ENCODE measurements at places on chromosomes 12 and 14.

GRCh38 chr12:5797661-5798060 lies 147.4 kb downstream of the ANO2 start:
- DNase-seq: no peak

GRCh38 chr12:80707830-80708258 lies 410 bp downstream of the MYF6 start:
- no peak for DNase-seq

GRCh38 chr12:21699851-21700250 lies 42.2 kb upstream of the LDHB start:
- DNase-seq: no peak

GRCh38 chr14:101962503-101962874 lies 1.9 kb upstream of the DYNC1H1 start:
- peak; percentile 27 for DNase-seq

DNA sequence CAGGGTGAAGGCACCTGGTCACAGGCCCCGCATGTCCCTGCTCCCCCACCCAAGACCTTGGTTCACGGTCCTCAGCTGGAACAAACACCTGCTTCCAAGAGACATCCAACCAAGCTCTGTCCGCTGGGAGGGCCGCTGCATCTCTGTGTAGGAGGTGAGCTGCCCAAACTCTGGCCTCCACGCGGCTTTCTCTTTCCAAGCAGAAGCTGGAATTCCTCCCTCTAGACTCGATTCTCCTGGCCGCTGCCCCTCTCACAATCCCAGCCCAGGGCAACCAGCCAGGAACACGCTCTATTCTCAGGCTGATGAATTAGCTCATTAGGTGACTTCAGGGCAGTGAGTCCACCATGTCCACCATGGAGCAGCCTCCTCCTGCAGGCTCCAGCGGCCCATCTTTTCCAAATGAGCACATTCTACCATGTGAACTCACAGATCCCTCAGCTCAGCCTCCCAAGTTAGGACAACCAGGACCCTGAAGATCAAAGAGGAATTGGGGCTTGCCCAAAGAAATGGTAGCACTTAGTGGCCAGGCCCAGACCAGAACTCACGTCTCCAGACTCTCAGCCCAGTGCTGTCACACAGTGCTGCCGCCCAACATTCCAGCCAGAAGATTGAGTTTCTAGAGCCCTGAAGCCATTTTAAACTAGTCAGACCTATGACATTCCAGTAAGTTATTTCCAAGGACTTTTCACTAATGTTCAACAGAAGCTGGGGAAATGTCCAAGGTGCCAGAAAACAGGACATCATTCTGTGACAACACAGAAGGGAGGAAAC lies 146.6 kb downstream of the ANO2 start:
- no peak for DNase-seq

DNA sequence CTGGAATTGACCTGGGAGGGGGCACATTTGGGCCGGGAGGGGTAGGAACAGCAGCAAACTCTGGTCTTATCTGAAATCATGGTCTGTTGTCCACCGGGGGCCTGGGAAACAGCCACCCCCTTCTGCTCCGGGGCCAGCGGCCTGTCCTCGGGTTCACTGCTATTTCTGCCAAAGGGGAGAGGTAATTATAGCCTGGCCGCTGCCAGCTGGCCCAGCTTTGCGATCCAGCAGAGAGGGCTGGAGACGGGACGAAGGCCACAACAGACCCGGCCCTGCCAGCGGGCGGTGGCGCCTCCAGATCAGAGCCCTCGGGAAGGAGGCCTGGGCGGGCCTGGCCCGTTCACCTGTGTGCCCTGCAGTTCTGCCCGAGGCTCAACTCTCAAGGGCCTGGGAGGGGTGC lies at the start of gene C14orf180:
TSS of gene C14orf180 (plus strand) at position 258 of the 400 bp plus-strand sequence. CDS start 6,667 bp downstream, outside the sequence.
- no peak for DNase-seq

- DNase-seq: no peak
Measured at GRCh38 chr12:99152337-99152736, 495.2 kb upstream of the GARIN6 start.

GRCh38 chr12:77349689-77350370 lies 284.5 kb upstream of the E2F7 start:
- no peak for DNase-seq

DNA sequence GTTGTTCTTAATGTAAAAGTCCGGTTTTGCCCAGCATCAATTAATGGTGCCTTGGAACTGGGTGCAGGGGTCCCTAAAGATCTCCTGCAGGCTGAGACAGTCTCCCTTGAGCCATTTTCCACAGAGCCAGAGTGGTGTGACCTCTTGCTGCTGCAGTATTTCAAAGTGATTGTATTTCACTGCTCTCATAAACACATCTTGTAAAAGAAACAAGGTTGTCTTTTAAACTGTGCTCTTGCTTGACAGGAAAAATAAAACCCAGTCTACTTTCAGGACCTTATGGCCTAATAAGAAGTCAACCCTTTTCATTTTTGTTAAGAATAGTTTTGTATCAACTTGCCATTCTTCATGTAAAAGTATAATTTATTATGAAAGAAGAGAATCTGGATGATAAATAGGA lies 44.7 kb downstream of the TMEM117 start:
- DNase-seq: no peak

GRCh38 chr12:18908191-18908590 lies 170.3 kb downstream of the CAPZA3 start:
- no peak for DNase-seq

DNA sequence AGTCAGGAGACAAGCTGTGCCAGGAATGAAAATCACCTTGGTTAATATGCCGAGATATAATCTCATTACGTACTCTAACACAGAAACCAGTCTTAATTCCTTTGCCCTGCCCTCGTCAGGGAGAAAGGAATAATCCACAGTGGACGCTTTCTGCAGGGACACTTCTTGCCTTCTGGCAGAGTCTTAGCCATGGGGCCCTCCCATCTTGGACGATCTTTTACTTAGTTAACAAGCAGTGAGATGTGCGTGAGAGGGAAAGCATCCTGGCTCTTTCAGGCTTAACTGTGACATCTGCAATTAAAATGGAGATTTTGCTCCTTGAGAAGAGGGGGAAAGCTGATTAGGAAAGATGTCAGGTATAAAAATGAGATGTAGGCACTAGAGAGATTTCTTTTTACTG lies 246.4 kb downstream of the TMEM132C start:
- no peak for DNase-seq

GRCh38 chr14:96979611-96980074 lies 182.5 kb downstream of the VRK1 start:
- no peak for DNase-seq

DNA sequence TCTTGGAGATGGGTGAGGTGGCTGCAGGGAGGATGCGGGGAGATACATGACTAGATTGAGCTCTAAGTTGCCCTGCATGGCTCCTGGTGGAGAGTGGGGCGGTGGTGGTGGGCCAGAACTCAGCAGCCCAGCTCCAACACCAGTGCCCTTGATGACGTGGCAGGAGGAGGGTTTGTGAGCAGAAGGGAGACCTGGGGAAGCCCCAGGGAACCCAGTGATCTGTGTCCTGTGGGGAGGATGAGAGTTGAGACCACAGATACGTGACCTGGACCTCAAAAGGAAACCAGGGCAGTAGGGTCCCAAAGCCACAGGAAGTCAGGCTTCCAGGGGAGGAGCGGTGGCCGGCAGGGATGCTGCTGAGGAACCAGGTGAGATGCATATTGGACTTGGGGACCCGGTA lies 989.1 kb upstream of the TMEM132C start:
- DNase-seq: no peak

GRCh38 chr12:89950421-89950820 lies 241.8 kb upstream of the ATP2B1 start:
- no peak for DNase-seq

- DNase-seq: no peak
Measured at GRCh38 chr14:36910578-36910977, 248.9 kb downstream of the PAX9 start.

DNA sequence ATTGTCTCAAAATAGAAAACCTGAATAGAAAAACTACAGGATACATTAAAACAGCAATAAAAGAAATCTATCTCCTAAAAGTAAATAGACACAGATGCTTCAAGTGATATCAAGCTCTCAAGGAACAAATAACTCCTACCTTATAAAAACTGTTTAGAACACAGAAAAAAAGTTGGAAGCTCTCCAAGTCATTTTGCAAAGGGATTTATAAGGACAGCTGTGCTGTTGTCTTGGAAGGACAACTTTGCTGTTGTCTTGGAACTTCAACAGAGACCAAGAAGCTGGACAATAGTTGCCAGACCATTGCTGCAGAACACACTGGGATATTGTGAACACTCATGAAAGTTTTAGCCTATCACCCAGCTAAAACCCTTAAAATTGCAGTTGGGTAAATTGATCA lies 780.7 kb downstream of the FLRT2 start:
- no peak for DNase-seq

- no peak for DNase-seq
Measured at GRCh38 chr14:95759941-95760340, 46.0 kb upstream of the TCL1A start.

DNA sequence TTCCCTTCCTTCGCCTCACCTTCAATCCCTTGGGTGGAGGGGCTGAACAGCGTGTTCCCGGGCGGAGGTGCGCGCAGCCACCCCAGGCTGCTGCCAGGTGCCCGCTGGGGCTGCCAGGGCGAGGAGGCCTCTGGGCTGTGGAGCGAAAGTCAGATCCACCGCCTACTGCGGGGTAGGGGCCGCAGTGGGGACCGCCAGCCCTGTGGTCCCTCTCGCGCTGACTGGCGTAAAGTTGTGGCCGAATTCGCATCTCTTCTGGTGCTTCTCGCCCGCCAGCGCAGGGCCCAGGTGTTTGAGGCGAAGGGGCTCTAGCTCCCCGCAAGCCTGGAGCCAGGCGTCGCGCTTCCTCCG lies 6.9 kb upstream of the HOXC4 start:
- DNase-seq: no peak

GRCh38 chr14:58832095-58832521 lies 194.3 kb downstream of the DACT1 start:
- no peak for DNase-seq

- DNase-seq: no peak
Measured at GRCh38 chr14:77302926-77303325, 17.8 kb downstream of the POMT2 start.

DNA sequence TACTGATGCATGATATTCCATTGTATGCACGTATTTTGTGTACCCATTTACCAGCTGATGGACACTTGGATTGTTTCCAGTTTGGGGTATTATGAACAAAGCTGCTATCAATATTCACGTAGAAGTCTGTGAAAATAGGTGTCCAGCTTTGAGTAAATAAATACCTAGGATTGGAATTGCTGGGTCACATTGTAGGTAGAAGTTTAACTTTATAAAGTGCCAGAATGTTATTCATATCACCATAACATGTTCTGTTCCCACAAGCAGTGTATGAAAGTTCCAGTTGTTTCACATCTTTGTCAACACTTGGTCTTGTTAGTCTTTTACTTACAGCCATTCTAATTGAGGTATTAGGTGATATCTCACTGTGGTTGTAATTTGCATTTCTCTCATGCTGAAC lies 108.0 kb upstream of the METAP2 start:
- no peak for DNase-seq

DNA sequence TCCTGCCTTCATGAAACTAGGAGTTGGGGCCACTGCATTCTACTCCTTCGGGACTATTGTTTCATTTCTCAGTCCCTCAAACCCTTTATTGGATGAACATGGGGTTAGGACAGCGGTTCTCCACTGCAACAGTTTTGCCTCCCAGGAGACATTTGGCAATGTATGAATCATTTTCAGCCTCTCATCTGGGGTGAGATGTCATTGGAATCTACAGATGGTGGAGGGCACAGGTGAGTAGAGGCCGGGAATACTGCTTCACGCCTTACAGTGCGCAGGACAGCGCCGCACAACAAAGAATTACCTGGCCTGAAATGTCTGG lies 649 bp upstream of the GNPNAT1 start:
- no peak for DNase-seq

DNA sequence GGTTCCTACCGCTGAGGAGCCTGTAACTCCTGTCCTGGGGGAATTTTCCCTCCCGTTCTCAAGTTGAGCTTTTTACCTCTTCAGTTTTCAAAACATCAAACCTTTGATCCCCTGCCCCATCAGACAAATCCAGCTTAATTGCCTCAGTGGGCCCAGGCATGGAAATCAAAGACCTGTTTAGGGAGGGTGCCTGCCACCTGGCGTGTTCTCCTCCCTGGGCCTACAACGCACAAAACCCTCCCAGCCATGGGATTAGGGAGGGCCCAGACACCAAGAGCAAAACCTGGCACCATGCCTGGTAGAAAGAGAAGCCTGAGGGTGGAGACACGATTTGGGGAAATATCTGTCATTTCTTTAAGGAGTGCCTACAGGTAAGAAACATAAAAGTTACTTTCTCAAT lies 672.9 kb downstream of the BCL11B start:
- DNase-seq: no peak

- no peak for DNase-seq
Measured at GRCh38 chr14:65193916-65194590, 91.7 kb upstream of the MAX start.

DNA sequence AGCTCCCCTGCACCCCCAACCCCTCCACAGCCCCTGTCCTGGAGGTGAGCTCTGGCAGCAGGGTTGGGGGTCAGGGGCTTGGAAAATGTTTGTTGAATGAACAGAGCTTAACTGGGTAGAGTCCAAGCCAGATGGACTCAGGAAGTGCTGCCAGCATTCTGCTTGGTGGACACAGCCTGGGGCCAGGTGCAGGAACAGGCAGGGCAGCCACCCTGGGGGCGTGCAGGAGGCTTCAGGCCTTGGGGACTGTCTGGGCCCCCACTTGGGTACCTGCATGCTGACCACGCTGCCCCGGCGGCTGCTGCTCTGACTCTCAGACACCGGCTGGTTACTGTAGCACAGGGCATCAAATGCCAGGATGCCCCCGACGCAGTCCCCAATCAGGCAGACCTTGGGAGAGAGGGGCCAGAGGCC lies 15.7 kb downstream of the ARL6IP4 start:
- DNase-seq: no peak

GRCh38 chr14:63986789-63987533 lies 134.2 kb downstream of the SYNE2 start:
- no peak for DNase-seq

DNA sequence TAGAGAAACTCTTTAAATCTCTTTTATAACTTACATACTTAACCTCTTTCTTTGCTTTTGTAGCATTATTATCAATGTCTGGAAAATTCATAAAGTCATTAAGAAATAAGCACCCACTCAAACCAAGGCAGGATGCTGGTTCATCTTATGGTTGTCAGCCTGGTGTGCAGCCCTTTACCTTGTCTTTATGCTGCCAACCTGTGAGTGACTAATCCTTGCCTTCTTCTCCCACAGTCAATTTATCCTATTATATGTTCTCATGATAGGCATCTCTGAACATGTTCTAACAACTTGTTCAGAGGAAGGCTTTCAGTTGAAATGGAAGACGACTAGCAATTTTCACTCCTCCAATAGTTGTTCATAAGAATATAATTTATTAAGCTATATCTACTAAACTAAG lies 186.9 kb upstream of the CAND1 start:
- DNase-seq: no peak

DNA sequence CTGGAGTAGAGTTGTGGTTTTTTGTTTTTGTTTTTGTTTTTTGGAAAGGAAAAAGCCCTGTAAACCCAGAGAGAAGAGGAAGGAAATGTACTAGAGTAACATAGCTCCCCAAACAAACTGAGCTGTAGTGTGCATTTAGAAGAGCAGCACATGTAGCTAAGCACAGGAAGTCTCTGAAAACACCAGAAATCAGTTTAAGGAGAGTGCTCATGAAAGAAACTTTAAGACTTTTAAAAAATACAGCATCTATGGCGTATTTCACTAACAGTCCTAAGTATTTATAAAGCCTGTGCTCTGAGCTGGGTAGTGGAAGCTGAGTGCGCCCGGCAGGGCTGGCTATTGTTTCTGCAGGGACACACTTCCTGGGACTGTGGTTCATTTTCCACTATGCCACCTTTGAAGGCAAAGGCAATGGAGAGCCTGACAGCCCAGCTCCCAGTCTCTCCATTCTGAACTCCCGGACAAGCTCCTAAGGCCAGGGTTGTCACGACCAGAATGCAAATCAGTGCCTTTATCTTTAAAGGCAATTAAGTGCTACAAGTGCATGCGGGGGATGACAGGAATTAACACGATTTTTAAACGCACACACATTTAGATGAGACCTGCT lies 45.4 kb downstream of the NIN start:
- DNase-seq: no peak
